Anterior cingulate cortex (tissue), 58 donors: ENCODE measurements at places on chromosomes 3 and 15.

GRCh38 chr3:187684880-187685279 is 14.7 kb upstream of the SST start:
- DNase-seq = no peak

DNA sequence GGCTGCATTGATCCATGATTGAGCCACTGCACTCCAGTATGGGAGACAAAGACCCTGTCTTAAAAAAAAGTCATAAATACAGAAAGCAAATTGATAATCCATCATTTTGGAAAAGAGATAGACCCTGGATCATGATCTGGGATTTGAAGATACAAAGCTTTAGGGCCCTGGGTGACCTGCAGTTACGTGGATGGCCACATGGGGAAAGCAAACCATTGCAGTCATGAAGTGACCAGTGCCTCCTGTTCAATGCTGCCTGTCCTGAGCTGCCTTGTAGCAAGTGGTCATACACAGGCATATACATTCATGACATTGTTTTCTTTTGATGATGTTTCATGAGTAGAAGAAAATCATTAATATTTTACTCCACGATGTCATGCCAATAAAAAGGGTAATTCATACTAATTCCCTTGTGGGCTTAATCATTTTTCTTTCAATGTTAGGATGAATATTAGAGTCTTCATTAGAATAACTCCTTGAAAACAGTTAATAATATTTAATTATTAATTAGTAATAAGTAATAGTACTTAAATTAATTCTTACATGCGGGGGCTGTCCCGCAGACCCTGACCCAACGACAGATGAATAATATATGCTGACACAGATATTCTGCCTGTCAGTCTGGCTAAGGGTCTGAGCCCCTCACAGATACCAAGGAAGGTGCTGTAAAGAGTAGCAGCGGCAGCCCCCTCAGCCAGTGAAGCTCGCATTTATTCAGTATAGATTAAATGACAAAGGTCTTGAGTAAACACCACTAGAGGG is 109.0 kb upstream of the UNC13C start:
- DNase-seq = no peak

GRCh38 chr15:93372865-93373223 is 283.8 kb upstream of the RGMA start:
- DNase-seq = no peak

GRCh38 chr15:69161079-69161877 is 843 bp downstream of the GLCE start:
- DNase-seq = peak; percentile 59

GRCh38 chr3:186790261-186790981 is 7.0 kb downstream of the EIF4A2 start:
- DNase-seq = no peak
